ENCODE measurements at places on chromosomes 3 and 15. TPM values are rescaled to one million over a fixed set of nuclear protein-coding genes. Genes with fewer than 3 reads are reported as not detected.

ADAMTS9 gene
- 240 TPM for total RNA-seq

LIPH gene
- not detected for total RNA-seq

DNAH12 gene
- 0.15 TPM for total RNA-seq

GHSR gene
- not detected for total RNA-seq

IL17RE gene
- total RNA-seq: 11.7 TPM

LRRC2 gene
- 13.8 TPM for total RNA-seq

PKM gene
- total RNA-seq: 367 TPM

VILL gene
- total RNA-seq: 11.0 TPM

FANCD2OS gene
- total RNA-seq: not detected

MGLL gene
- total RNA-seq: 25.8 TPM

SCN11A gene
- 0.15 TPM for total RNA-seq
